Activated B cell treated with CpG ODN at 0.5 μM for 24 hours (primary cell): ENCODE measurements at places on chromosomes 6 and 20. TPM values are rescaled to one million over a fixed set of nuclear protein-coding genes. Genes with fewer than 3 reads are reported as not detected.

CHRNA4 gene
- total RNA-seq, result not detected in 2 replicates

TTLL9 gene
- total RNA-seq, result 0.60 and 0.61 TPM in 2 replicates

KHDC1L gene
- not detected in 2 replicates for total RNA-seq

OOEP gene
- total RNA-seq, result 0.22 TPM in 1 of 2 replicates, not detected in the other

ZFAND3 gene
- total RNA-seq, result 56.3 and 60.1 TPM in 2 replicates

SLPI gene
- total RNA-seq, result not detected in 2 replicates

LY6G5C gene
- 0.29 and 0.73 TPM in 2 replicates for total RNA-seq

CRIP3 gene
- total RNA-seq, result 42.2 and 49.9 TPM in 2 replicates

DNA sequence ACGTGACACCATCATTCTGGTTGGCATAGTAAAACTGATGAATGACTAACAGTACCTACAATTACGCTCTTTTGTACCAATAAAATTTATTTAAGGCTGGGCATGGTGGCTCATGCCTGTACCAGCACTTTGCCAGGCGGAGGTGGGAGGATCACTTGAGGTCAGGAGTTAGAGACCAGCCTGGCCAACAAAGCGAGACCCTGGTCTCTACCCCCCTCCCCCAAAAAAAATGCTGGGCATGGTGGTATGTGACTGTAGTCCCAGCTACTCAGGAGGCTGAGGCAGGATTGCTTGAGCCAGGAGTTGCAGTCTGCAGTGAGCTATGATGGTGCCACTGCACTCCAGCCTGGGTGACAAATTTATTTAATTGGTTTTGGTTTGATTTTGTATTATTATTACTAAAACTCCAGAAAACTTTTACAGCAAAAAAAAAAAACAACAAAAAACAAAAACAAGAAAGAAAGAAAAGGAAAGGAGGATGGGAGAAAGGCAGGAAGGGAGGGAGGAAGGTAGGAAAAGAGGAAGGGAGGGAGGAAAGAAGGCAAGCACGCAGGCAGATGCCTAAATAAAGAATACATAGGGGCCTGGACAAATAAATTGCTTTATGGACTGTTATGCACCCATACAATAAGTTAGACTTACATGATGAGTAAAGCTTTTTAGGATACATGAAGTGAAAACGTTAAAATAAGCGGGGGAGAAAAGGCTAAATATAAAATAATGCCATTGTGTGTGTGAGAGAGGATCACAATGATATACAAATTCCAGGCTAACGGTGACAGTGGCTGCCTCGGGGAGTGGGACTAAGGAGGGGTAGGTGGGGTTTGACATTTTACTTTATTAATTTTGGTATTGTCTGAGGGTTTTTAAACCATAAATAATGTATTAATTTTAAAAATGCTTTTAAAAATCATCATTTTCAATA is 682 bp upstream of the ZSCAN9 start:
- no peak for DNase-seq

DNA sequence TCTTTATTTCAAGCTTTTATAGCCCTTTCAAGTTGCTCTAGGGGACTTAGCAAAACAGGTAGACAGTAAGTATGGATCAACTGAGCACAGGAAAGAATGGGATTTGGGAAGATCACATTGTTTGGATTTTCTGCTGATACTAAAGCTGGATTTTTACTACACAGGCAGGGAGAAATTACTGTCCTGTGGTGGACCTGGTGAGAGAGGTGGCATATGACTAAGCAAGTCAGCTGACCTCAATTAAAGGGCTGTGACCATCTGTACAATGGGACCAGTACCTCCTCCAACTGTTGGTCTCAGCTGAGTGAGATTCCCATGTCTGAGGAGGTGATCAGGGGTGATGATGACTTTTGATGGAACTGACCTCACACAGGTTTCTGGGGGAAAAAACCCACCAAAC is 28.0 kb downstream of the RREB1 start:
- DNase-seq, result no peak

- no peak for DNase-seq
Observed at GRCh38 chr6:9482030-9482738, 932.7 kb downstream of the TFAP2A start.

- DNase-seq, result no peak
Observed at GRCh38 chr6:20538131-20538662, 3.9 kb downstream of the CDKAL1 start.

- no peak for DNase-seq
Observed at GRCh38 chr6:70258483-70258882, 44.4 kb downstream of the COL9A1 start.

DNA sequence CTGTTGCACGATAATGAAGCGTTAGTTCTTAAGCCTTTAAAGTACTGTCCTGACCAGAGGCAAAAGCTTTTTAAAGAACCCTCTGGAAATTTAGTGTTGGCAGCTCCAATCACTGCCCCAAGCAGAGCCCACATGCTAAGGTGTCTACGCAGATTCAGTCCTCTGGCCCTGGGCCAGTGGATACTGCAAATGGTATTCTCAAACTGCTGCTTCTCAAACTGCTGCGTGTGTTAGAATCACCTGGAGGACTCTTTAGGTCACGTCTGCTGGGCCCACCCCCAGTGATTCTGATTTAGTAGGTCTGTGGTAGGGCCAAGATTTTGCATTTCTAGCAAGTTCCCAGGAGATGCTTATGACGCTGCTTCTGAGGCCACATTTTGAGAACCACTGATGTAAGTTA is 96.0 kb upstream of the CCDC28A start:
- DNase-seq, result no peak

DNA sequence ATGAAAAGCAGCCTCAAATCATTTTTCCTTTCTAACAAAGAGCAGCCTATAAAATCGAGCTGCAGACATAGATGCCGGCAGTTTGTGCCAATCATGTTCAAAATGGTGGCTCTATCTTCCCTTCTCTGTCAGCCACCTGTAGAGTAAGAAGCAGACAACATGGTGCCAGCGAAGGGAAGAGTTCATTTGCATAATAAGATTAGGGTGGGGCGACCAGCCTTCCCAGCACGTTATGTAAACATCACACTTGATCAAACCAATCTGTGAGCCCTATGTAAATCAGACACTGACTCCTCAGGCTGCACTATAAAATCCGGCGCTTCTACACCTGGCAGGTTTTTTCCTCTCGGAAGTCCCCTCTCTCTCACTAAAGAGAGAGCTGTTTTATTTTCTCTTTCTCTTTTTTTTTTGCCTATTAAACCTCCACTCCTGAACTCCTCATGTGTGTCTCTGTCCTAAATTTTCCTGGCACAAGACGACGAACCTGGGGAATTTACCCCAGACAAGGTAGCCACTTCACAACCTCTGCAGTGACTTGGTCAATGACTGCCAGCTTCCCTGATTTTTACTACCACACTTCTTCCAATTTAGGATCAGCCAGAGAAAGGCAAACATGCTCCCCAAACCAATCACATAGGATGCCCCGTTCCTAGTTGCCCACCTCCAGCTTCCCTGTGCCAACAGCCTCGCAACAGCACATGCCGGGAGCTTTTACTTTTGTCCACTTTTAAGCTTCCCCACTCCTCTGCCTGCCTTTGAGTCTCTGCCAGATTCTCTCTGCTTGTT is 12.9 kb downstream of the TPMT start:
- no peak for DNase-seq

GRCh38 chr20:41715526-41715925 is 97.3 kb upstream of the CHD6 start:
- no peak for DNase-seq

DNA sequence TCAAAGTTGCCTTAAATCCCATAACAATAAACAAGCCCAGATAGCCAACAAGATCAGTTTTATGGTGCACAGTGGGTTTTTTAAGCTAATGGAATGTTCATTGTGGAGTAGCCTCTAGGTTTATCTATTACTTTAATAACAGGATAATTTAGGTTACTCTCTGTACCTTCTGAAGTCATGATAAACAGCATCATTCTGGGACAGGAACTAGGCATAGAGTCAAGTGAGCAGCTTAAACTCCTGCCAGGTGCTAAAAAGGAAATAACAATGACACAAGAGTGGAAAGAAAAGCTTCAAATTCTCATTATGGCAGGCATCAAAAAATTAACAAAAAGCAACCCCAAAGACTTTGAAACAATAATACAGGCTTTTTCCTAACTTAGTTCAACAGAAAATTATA is 228.8 kb downstream of the HACE1 start:
- no peak for DNase-seq

DNA sequence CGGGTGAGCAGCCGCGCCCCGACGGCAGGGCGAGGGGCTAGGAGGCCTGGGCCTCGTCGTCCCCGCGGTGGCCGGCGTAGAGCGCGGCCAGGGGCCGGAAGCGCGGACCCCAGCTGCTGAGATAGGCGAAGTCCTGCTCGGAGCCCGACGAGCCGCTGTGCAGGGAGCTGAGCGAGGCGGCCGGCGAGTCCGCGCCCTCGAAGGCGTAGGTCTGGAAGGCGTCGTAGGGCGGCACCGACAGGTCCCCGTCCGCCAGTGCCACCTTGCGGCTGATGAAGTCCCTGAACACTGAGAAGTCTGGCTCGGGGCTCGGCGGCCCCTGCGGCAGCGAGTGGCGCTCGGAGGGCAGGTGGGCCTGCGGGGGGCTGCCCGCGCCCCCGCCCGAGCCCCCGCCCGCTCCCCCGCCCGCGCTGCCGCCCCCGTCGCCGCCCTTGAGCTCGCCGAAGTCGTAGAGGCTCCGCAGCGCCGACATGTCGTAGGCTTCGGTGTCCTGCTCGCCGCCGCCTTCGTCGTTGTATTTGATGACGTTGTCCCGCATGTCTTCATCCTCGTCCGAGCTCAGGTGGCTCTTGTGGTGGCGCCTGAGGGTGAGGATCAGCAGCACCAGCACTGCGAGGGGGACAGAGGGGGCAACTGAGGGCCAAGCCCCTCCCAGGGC is 56.5 kb downstream of the CD40 start:
- peak; percentile 69 for DNase-seq

GRCh38 chr20:37524859-37525708 is 2.6 kb downstream of the BLCAP start:
- DNase-seq, result peak; percentile 12

- DNase-seq, result no peak
Observed at GRCh38 chr6:32058511-32058963, 20.3 kb downstream of the CYP21A2 start.

DNA sequence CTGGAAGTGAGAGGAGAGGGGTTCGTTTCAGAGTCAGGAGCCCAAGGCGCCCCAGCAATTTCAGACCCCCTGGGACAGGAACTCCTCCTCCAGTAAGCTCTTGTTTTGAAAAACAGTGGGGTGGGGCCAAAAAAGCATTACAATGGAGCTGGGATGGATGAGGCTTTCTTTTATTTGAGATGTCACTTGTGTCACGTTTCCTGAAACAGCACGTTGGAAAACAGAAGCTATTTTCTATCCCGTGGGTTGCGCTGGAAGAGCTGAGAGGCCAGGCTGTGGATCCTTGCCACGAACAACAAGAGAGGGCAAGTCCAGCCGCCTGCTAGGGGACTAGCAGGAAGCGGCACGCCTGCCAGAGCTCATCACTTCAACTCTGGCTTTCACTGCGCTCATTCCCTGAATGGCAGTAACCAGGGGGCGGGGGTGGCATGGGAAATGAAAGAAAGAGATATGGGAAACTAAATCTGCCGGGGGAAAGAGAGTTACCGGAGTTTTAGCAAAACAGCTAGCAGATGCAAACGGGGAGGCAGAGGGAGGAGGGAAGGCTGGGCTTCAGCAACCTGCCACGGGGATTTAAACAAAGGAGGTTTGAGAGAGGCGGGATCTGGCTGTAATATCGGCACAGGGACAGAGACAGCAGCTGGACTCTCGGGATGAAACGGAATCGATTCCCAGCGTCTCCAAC is 34.6 kb downstream of the GCNT2 start:
- DNase-seq, result no peak

GRCh38 chr6:116218172-116218633 is 35.7 kb downstream of the TSPYL4 start:
- DNase-seq, result no peak

DNA sequence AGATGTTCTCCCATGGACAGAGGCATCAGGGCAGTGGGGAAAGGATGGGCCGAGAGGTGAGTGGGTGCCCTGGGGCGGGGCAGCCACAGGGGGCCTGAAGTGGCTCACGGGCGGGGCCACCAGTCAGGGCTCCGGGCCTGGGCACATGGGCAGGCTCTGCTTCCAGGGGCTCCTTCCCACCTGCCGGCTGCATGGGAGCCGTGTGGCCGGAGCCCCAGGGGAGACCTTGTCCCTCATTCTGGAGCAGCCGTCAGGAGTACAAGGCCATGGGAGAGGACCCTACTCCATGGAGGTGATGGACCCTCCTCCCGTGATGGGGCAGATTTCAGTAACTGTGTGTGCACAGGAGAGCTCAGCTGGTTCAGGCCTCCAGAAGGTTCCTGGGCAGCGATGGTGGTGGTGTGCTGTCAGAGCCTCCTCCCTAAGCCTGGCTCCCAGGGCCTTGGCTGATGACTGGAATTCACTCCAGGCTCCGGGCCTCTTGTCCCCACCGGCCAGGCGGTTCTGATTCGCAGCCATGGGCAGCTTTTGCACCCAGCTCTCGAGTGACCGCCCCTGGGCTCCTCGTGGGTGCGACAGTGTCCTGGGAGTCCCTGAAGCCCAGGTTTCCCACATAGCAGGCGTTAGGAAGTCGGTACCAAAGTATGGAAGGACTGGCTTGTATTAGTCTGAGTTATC is 6.2 kb downstream of the SLCO4A1 start:
- no peak for DNase-seq
